Stromal cell of bone marrow (primary cell): ENCODE measurements at places on chromosomes 12 and 14.
A peak's percentile ranks its signal among the peaks of the same experiment; 100 is the strongest.

GRCh38 chr14:96081767-96082400 is 42.7 kb downstream of the C14orf132 start:
- no peak for DNase-seq

GRCh38 chr14:100530270-100531072 is 56.7 kb downstream of the BEGAIN start:
- no peak for DNase-seq

DNA sequence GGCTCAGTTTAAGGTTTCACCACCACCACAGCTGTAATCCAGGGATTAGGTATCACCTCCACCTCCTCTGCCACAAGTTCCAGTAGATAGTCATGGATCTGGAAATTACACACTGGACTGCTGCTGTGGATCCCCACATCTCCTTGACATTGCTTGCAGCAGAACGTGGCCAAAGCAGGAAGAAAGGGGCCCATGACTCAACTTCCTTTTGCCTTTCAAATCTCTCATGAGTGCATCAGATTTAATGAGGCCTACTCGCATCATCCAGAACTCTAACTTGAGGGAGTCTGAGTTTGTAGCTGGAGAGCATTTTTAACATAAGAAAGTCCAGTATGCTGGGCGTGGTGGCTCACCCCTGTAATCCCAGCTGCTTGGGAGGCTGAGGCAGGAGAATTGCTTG is 29.2 kb upstream of the TMED10 start:
- DNase-seq: peak; percentile 46

GRCh38 chr12:3483089-3483488 is 7.9 kb upstream of the PRMT8 start:
- DNase-seq: no peak

GRCh38 chr14:20377171-20377570 is 33.7 kb downstream of the PARP2 start:
- no peak for DNase-seq

DNA sequence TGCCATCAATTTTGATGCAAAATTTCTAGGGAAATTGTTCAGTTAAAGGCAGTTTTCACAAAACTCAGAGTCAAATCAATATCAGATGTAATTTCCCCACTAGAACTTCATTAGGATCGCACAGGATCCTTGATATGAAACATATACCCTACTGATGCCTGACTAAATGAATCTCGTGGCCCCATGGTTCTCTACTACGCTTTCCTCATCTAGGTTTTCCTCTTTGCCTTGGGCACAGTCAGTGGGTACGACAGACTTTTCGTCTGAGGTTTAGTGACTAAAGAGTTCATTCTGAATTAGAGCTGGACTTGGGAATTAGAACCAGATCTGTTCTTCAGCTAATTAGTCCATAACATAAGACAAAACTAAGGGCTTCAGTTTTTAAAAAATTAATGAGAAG is 42.5 kb upstream of the GNPNAT1 start:
- DNase-seq: no peak

DNA sequence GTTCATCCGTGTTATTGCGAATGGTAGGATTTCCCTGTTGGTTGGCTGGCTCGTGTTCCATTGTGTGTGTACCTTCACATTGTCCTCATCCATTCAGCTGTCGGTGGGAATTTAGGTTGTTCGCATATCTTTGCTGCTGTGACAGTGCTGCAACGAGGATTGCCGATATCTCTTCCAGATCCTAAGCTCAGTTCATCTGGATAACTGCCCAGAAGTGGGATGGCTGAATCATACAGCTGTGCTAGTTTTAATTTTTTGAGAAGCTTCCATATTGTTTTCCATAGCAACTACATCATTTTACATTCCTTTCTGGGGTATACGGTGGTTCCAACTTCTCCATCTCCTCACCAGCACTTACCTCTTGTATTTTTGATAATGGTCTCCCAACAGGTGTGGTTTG is 292.8 kb upstream of the SFSWAP start:
- no peak for DNase-seq

DNA sequence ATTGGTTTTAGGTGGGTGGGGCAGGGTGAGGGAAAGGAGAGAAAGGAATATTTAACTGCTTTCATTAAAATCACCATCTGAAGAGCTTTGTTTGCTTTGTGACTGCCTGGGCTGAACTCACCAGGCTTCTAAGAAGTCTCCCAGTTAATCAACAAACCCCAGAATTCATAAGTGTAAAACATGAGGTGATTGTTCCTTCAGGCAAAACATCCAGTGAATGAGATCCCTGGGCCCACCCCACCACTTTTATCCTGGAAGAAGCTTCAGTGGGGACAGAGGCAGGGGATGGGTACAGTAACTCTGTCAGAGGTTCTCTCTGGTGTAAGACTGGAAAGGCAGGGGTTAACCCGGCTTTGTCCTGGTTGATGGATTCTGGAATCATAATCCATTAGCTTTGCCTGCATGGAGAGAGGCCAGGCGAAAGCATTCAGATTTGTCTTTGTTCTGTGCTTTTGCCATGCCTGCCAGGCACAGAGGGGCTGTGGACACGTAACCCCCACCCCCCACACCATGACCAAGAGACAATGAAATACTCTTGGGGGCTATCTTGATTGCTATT is 16.7 kb downstream of the PDE1B start:
- DNase-seq: no peak

DNA sequence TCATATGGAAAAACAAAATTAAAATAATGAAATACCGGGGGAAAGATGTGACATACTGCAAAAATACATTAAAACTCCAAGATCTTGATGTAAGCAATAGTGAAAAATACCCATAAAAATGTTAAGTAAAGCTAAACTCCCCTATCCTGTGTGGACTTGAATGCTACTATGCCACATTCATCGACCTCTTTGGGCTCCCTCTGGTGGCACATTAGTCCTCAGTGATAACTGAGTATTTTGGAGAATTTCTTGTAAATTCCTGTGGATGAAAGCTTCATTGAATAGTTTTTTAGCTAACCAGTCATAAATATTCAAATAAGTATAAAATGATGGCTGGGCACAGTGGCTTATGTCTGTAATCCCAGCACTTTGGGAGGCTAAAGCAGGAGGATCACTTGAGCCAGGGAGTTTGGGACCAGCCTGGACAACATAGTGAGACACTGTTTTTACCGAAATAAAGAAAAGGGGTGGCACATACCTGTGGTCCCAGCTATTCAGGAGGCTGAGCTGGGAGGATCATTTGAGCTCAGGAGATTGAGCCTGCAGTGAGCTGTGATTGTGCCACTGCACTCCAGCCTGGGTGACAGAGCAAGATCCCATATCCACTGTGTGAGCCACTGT is 42.4 kb upstream of the SGPP1 start:
- peak; percentile 43 for DNase-seq

- no peak for DNase-seq
Observed at GRCh38 chr12:73159954-73160353, 887.8 kb downstream of the TRHDE start.

DNA sequence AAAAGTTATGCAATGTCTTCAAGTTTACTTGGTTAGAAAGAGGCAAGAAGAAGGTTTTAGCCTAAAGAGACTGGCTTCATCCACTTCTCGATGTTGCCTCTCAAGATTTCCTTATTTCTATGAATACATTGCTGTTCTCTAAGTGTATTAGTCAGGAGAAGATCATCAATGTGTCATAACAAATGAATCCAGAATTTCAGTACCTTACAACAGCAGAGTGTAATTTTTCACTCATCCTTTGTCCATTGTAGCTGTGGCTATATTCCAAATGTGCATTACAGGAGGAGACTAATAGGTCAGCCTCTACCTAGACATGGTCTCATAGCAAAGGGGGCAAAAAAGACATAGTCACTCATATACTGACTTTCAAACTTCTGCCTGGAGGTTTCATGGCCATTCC is 579.1 kb downstream of the PRKD1 start:
- DNase-seq: no peak

- peak; percentile 70 for DNase-seq
Observed at GRCh38 chr14:57889245-57889644, 23.4 kb upstream of the SLC35F4 start.

DNA sequence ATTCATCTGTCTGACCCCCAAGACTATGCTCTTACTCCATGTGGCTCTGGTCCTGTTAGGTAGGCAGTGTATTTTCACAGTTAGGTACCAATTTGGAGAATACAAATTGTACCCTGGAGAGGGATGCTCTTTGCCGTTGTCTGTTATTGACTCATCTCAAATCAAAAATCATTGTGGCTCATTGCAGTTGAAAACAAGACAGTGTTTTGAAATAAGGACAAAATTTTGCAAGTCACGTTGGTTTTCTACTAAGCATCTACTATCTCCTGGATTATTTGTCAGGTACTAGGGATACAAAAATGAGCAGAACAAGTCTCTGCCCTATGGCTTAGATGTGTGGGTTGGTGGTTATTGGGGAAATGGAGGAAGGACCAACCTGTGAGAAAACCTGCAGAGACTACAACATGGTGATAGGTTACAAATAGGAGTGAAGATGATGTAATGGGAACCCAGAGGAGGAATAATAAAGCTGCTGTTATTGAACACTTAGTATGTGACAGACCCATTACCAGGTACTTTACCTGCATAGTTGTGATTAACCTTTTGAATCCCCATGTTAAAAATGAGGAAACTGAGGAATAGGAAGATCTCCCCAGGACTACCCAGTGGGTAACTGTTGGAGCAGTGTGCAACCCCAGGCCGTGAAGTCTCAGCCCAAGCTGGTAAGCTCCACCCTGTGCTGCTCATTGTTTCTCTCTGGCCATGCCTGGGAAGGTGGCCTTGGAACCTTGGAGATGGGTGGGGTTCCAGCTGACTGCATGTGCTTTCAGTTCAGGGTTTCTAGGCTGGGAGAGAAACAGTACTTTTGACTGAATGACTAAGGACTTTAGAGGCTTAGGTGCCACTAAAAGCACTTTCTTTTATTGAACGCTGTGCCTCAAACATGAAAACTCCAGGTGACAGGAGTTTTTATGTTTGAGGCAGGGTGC is 72.9 kb upstream of the SRSF5 start:
- no peak for DNase-seq

GRCh38 chr14:98580131-98580678 is 691.8 kb downstream of the BCL11B start:
- no peak for DNase-seq

DNA sequence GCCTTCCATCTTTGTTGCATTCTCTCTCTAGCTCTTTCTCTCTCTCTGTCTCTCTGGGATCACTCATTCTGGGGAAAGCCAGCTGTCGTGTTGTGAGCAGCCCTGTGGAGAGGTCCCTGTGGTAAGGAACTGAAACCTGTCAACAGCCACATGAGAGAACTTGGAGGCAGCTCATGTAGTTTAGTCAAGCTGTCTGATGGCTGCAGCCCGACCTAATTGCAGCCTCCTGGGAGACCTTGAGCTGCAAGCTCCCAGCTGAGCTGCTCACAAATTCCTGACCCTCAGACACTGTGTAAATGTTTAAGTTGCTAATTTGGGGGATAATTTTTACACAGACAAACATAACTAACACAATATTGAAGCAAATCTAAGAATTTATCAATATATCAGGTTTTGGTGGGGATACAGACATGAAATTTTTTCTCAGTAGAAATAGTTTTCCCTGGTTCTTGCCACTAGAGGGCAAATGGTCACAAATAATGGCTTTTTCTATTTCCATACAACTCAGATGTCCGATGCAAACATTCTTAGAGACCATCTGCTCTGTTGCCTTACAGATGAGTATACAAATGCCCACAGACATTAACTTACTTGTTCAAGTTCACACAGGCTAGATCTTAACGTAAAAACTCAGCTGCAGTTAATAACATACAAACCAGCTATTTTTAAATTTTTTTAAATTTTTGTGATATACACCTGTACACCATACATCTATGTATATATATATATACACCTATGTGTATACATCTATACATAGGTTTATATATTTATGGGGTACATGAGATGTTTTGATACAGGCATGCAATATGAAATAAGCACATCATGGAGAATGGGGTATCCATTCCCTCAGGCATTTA is 15.5 kb upstream of the KRR1 start:
- DNase-seq: peak; percentile 44

GRCh38 chr14:26594756-26595545 is 2.9 kb downstream of the NOVA1 start:
- DNase-seq: no peak

GRCh38 chr14:55731311-55731872 is 151.4 kb downstream of the KTN1 start:
- DNase-seq: no peak

- no peak for DNase-seq
Observed at GRCh38 chr12:49161092-49161795, 27.6 kb downstream of the TUBA1A start.

- DNase-seq: peak; percentile 59
Observed at GRCh38 chr12:102631274-102631673, 150.9 kb upstream of the IGF1 start.
